Subcutaneous adipose tissue (tissue), 4 donors: ENCODE measurements at places on chromosomes 16 and 17. TPM values are rescaled to one million over a fixed set of nuclear protein-coding genes. Genes with fewer than 3 reads are reported as not detected.

Gene TBC1D26
- total RNA-seq: not detected

Gene DNAI2
- not detected for total RNA-seq

Gene ABCA3
- total RNA-seq: 10.9 TPM

Gene SLC47A1
- 1.3 TPM for total RNA-seq

Gene SLC4A1
- total RNA-seq: under 0.01 TPM

Gene SNN
- 25.4 TPM for total RNA-seq

Gene DLG4
- total RNA-seq: 7.0 TPM

Gene CSF3
- not detected for total RNA-seq

Gene SLC6A2
- total RNA-seq: 1.7 TPM

Gene TEKT5
- total RNA-seq: not detected

Gene TRPV2
- 19.8 TPM for total RNA-seq

Gene SENP3
- total RNA-seq: 64.4 TPM

Gene KRTAP2-3
- not detected for total RNA-seq

Gene TBC1D3H
- not detected for total RNA-seq

Gene SPOP
- 91.5 TPM for total RNA-seq

Gene SRSF1
- 271 TPM for total RNA-seq

Gene HES7
- not detected for total RNA-seq

Gene MAPK7
- total RNA-seq: 13.6 TPM

Gene GDPD3
- total RNA-seq: 2.5 TPM

Gene SCARF1
- total RNA-seq: 5.4 TPM

Gene KRTAP3-1
- total RNA-seq: not detected

Gene KRTAP1-5
- total RNA-seq: not detected

Gene SCIMP
- total RNA-seq: 8.4 TPM

Gene RNF43
- total RNA-seq: not detected

Gene CBFB
- 35.2 TPM for total RNA-seq

Gene CACNA1G
- 0.17 TPM for total RNA-seq

Gene PIMREG
- not detected for total RNA-seq

Gene NLE1
- total RNA-seq: 12.3 TPM

Gene TMEM106A
- total RNA-seq: 12.6 TPM

Gene LCMT1
- total RNA-seq: 29.5 TPM

Gene SRCIN1
- 4.9 TPM for total RNA-seq

Gene CACNG5
- not detected for total RNA-seq
